ENCODE measurements at places on chromosomes 1 and 21.
A peak's percentile ranks its signal among the peaks of the same experiment; 100 is the strongest.

DNA sequence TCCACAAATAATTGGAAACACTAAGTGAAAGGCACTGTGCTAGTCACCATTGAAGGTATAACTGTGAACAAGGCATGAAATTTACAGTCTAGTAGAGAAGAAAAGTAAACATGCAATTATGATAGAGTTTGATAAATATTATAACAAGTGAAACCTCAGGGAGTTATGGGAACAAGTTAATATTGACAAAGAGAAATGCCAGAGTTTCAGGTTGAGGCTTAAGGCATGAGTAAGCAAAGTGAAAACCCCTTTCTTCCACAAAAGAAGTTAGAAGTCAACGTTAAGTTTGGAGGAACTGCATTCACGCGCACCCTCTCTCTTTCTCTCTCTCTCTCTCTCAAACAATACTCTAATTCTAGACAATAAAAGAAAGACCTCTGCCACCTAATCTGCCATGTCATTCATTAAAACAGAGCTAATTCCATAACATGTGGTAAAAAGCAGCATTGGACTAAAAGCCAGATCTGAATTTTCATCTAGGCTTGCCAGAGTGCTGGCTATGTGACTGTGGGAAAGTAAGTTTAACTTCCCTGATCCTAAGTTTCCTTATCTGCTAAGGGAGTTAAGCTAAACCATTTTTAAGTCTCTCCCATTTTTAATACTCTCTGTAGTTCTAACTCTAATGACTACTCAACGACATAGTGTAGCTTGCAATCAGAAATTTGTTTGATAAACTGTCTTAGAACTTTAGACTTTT, 22.0 kb downstream of the SLC44A5 start:
- no peak for DNase-seq

DNA sequence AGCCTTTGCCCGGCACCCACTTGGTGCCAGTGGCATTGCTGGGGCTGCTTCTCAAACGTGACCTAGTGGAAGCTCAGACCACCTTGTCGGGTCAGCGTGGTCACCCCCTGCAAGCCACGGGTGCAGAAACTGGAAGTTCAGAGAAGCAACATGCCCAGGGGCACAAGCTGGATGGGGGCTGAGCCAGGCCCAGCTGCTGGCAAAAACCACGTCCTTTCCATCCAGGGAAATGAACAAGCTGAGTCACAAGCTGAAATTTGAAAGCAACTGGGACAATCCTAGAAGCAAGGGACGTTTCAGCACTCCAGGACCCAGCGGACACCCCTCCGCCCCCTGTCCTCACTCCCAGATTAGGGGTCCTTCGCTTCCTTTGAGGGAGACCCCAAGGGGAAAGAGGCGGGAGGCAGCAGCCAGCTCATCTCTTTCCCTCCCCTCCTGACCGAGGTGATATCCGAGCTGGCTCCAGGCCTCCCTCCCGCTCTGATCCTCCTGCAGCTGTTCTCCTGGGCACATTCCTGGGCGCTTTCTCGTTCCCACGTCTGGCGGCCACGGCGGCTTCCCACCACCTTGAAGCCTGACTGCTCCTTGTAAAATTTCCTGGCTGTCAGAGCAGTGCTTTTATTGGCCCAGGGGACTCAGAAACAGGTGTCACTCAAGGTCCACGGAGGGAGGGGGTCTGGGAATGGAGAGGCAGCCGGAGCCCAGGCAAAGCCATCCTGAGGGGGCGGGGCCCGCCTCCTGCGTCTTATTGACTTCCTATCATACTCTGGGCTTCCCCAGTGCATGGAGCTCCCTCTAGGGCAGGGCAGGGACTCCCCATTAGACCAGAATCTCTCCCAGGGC, 62.8 kb downstream of the PAX7 start:
- DNase-seq: no peak

DNA sequence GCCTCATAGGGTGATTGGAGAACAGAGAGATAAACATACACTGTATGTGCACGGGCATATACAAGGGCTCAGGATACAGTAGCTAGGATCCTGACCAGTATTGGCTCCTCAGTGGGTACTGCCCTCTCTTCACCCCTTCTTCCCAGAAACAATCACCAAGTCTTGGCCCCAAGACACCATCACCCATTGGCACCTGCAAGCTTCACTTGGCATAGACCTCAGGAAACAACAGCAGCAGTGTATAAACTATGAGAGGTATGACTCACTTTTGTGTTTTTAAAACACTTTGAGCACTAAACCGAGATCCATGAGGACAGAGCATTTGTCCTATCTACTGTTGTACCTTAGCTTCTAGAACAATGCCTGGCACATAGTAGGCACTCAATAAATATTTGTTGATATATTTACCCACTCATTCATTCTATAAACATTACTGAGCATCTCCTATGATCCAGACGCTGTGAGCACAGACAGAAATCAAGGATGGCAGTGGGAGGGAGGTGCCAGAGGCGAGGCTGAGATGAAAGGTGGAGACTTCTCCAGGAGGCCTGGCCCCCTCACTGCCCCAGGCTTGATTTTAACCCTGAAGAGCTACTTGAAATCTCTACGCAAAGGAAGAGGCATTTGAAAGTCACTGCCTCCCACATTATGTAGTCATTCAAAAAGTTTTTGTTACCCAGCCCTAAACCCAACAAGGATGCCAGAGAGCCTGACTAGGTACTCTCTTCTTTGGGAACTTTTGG, 95.2 kb downstream of the CAMK2N1 start:
- no peak for DNase-seq

DNA sequence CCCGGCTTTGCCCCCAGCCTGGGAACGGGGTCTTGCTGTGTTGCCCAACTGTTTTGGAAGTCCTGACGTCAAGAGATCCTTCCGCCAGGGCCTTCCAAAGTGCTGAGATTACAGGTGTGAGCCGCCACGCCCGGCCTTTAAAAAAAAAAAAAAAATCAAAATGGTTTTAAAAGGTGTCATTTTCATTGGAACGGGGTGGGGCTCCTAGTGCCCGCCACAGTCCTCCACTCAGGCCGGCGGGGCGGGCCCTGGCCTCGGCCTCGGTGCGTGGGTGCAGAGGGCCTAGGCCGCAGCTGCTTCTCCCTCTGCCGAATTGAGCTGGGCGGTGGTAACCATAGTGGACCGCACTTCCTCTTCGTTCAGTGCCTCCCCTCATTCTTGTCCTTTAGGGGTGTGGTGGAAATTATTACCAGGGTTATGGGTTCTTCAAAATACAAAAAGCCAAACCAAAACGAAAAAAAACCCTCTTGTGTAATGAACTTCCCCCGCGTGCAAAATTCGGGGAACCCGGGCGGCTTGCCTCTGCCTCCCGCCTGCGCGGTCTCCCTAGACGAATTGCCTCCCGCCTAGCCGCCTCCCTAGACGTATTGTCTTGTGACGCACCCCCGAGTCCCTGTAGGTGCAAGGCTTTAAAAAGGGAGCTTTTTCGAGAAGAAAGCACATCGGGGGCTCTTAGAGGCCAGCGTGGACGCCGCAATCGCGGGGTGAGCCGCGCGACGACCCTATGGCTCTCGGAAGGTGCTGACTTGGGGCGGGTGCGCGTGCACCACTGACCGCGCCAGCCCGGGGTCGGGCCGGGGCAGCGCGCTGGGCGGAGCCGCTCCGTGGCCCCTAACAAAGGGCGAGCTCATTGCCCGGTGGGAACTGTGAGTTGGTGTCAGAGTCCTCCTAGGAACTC, 10.5 kb upstream of the SPEN start:
- DNase-seq: no peak

- no peak for DNase-seq
These were observed 13.1 kb upstream of the PRRC2C start for GRCh38 chr1:171472183-171472647.

- DNase-seq: no peak
These were observed 15.5 kb upstream of the CITED4 start for GRCh38 chr1:40877698-40878097.

DNA sequence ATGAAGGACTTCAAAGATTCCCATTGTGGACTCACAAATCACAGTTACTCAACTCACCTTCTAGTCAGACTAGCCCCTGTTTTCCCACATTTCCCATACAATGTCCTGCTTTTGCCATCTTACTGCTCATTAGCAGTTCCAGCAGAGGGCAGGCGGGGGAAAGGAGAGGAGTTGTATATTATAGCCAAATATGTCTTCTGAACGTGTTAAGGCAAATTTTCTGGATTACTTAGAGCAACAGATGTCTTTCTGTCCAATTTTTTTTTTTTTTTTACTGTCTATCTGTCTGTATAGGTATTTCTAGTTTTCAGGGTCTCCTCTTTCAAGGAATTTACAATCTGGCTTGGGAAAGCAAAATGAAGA, 29.9 kb upstream of the DDAH1 start:
- DNase-seq: no peak

- no peak for DNase-seq
These were observed 407.8 kb downstream of the DUSP10 start for GRCh38 chr1:221334062-221334461.

DNA sequence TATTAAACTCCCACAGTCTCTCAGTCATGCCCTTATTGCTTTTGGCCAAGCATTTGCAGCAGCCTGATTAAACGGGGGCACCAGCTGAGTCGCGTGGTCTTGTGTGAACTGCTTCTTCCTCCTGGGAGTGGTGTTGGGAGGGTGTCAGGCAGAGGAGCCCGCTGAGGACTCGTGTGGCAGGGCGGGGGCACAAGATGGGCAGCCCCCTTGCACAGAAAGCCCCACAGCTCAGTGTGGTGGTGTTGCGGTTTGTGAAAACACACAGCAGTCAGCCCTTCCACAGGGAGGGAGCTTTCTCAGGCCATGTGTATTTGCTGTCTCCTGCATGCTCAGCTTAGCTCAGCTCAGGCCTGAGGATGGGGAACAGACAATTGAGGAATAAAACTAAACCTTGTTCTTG, 22.4 kb downstream of the PEX14 start:
- no peak for DNase-seq

- DNase-seq: no peak
These were observed 53.5 kb downstream of the MRPL37 start for GRCh38 chr1:54253480-54253879.

- no peak for DNase-seq
These were observed 101.8 kb upstream of the ARTN start for GRCh38 chr1:43831851-43832250.

DNA sequence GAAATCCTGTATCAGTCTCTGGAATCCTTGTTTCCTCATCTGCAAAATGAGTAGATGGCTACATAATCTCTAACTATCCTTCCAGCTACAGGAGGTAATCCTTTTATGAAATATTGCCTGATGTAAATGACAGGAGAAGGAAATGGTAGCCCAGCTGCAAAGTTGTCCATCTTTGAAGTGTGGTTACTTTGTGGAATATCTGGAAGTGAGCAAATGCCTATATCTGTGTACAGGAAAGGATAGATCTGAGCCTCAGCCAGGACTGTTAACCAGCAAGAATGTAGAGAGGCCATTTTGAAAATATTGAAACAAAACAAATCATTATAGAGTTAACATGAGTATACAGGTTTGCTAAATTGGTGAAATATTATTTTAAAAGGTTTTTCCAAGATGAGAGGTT, 74.8 kb upstream of the BMP8A start:
- no peak for DNase-seq

DNA sequence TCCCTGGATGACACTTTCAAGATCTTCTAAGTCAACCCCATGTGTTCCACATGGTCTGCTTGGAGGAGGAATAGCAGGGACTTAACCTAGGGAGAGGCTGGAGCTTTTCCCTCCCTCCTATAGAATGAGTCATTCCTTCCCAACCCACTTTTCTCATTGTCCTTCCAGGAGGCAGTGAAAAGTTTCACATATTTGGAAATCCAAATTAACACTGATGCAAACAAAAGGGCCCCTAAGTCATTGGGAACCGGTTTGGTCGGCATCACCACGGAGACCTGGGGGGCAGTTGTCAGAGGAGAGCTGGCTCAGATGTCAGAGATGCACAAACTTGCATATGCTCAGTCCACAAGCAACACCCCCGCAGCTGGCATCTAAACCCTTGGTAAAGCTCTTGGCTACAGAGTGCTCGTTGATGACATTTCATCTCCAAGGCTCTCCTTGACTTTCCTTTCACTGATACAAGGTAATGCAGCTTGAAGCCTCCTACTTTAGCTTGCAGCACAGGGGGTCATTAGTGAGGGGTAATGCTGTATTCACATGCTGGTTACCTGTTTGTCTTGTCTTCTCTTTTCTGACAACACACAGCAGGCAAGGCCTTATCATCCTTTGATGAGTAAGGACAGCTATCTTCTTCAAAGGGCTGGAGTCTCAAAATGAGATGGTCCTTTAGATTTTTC, 12.3 kb upstream of the LRRC8D start:
- DNase-seq: no peak

- no peak for DNase-seq
These were observed 285.5 kb downstream of the LRRC40 start for GRCh38 chr1:69919922-69920273.

GRCh38 chr1:205317311-205317917, 4.1 kb downstream of the NUAK2 start:
- DNase-seq: no peak

DNA sequence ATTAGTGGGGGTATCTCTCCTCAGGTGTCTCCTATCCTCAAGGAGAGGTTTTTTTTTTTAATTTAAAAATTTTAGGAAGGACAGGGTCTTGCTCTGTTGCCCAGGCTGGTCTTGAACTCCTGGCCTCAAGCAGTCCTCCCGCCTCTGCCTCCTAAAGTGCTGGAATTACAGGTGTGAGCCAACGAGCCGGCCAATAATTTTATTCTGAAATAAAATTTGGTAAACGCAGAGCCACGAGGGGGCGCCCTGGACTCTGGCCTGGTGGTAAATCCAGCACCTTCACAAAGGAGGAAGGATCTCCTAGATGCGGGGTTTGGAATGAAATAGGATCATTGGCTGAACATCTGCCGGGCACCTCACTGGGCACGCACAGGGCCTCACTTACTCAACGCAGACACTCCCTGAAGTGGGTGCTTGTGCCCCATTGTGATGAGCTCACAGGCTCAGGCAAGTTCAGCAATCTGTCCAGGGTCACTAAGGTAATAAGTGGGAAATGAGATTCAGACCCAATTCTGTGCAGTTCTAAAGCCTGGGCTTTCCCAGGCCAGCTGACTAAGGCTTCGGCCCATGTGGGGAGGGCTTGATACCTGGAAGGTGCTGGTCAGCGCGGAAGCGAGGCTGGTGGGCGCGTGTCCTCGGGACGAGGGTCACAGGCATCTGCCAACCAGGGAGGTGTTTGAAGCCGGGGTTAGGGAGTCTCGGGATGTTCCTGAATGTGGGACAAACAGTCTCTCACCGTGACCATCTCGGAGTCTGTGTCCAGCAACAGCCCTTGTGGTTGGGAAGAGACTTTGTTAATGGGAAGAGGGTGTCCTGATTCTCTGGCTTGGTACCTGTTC, 32.7 kb upstream of the ETV3 start:
- DNase-seq: peak; percentile 78

- DNase-seq: no peak
These were observed 936 bp downstream of the PAQR6 start for GRCh38 chr1:156246781-156247459.

DNA sequence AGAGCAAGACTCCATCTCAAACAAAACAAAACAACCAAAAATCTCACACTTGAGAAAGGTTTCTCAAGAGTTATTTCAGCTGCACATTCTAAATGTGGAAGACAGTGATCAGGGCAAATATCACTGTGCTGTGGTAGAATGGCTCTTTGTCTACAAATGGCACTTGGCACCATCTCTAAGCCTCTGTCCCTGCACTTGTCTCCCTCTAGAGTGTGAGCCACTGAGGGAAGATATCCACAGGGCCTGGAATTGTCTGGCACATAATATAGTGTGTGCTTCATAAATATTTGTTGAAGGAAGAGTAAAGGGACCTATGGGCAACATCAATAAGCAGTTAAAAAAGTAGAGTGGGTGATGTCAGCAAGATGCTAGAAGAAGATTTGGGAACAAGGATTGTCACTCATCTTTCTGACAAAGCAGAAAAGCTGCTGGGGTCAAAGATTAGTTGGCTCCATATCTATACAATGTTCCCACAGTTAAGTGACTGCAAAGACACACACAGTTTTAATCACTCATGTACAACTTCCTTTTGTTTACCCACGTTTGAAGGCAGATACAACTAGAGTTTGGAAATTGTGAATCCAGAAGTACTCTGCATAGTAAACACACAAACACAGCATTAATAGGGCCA, 19.1 kb downstream of the CD101 start:
- DNase-seq: no peak
